ENCODE measurements at places on chromosomes 16 and 17.

GRCh38 chr17:49783071-49783715 lies 5.3 kb upstream of the KAT7 start:
- DNase-seq, result no peak

DNA sequence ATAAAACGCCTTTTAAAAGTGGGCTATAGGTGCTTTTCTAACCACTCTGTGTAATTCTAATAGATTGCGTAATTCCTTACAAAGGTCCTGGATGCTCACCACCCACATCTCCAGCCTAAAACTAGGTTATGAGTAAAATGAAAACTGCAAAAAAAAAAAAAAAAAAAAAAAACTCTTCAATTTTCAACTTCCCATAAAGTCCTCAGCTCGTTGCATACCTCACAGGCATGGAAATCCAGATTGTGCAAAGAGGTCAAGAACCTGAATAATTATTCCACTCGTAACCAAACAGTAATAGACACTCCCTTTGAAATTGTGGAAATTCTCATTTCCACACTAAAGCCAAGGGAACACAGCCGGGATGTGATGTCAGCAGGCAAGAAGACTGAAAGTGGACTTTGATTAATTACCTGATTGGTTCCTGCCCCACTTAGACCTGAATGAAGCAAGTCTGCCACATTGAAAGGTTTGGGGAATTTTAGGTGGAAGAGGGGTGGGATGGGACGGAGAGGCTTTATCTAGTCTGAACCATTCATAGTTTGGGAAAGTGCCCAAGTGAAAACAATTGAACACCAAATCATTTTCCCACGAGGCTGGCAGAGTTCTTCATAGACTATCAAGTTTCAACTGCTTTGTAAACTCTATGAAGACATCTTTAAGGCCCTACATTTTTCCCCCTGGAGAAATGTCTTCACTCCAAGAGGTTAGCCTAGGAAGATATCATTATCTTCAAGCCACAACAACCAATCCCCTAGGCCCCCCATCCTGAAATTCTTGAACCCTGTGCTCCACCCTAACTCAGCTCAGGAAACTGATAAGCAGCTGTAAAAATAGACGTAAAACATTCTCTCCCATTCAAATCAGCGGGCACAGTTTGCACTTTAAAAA lies 49.1 kb upstream of the TANC2 start:
- DNase-seq, result no peak

- DNase-seq, result no peak
Measured at GRCh38 chr16:84065536-84066132, 23.0 kb upstream of the SLC38A8 start.

GRCh38 chr17:27390540-27390939 lies 65.7 kb upstream of the KSR1 start:
- no peak for DNase-seq

- DNase-seq, result no peak
Measured at GRCh38 chr16:51888016-51888415, 658.9 kb downstream of the TOX3 start.

GRCh38 chr17:10628756-10629155 lies 28.4 kb downstream of the MYH3 start:
- no peak for DNase-seq

Data from stimulated activated CD4-positive, alpha-beta T cell treated with anti-CD3 and anti-CD28 coated beads, TNF-alpha, amount 100 ng/mL, for 48 hours (primary cell).